ENCODE measurements at places on chromosomes 11 and 22.

- DNase-seq = no peak
Measured at GRCh38 chr11:107202241-107202640, 184.0 kb upstream of the GUCY1A2 start.

DNA sequence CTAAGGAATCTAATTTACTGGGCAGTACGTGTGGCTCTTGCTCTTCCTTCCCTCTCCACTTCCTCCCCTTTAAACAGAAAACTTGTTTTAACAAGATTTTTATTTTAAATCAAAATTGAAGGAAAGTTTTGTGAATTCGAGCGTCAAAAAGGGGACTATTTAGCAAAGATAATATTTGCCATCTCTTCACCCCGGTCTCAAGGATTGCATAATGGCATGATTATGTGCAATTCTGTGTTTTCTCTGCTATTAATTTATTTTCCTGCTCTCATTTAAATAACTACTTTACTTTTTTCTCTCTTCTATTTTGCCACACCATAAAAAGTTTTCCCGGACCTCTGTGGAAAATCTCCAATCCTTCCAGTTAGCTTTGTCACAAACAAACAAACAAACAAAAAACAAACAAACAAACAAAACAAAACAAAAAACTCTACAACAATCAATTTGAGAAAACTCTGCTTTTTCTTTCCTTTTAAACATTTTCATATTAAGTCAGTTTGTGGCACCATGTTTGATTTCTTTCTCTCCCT lies 10.2 kb upstream of the PAX6 start:
- no peak for DNase-seq

- no peak for DNase-seq
Measured at GRCh38 chr11:3775736-3776406, 21.5 kb downstream of the NUP98 start.

DNA sequence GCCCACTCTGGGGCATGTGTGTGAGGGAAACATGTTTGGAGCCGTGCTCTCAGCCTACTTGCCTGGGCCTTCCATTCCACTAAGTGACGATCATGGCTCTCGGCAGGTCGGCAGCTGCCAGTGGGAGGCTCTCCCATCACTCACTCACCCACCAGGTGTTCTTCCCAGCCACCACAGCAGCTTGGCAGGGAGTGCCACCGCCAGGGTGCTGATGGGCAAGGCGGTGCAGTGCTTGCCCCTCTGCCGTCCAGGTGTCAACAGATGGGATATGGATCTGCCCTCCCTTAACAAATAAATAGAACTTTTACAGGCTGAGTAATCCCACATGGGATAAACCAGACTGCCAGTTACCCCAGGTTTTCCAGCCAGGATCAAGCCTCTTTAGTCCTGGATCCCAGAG lies 205.5 kb upstream of the TMEM45B start:
- DNase-seq = no peak

GRCh38 chr11:75946531-75947530 lies 131.8 kb downstream of the UVRAG start:
- no peak for DNase-seq

- DNase-seq = no peak
Measured at GRCh38 chr22:35729309-35729698, 11.6 kb downstream of the APOL5 start.
